ENCODE measurements at places on chromosomes 12 and 14.

GRCh38 chr12:56928262-56928661 lies 5.9 kb downstream of the SDR9C7 start:
- DNase-seq = no peak

DNA sequence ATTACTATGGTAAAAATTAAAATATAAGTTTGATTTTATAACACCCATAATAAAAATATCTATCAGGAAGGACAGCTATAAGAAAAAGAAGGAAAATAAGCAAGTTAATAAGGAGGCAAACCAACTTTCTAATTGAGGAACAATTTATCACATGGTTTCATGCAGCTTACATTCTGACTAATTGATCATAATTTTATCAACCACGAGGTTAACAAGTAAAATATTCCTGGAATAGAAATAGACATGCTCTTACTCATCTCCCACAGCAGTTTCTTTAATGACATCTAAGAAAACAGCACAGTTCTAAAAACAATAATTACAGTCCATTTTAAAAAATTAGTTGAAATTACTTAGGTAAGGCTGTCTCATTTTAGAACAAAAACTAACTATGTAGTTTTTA lies 130.8 kb upstream of the KRR1 start:
- no peak for DNase-seq

DNA sequence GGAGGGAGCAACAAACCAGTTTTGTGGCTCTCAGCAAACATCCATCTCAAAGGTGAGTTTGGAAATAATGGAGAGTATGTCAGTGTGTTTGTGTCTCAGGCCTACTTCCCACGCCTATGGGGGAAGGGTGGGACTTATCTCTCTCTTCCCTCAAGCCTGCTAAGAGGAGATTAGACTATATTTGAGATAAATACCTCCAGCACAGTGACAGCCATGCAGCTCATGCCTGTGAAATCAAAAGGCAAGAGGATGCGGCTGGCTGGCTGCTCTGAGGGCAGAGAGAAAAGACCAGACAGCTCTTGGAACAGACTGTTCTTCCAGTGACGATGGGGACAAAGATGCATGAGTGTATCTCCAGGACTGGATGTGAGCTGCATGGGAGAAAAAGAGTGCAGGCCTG lies 14.7 kb upstream of the POC1B start:
- DNase-seq = no peak

GRCh38 chr12:103012884-103013283 lies 55.4 kb downstream of the ASCL1 start:
- DNase-seq = no peak

- DNase-seq = no peak
Measured at GRCh38 chr12:123363740-123364531, 711 bp downstream of the SBNO1 start.

Measured in GM04503 (cell line).